NCI-H1048 (cell line): ENCODE measurements at places on chromosomes 1 and 21.

DNA sequence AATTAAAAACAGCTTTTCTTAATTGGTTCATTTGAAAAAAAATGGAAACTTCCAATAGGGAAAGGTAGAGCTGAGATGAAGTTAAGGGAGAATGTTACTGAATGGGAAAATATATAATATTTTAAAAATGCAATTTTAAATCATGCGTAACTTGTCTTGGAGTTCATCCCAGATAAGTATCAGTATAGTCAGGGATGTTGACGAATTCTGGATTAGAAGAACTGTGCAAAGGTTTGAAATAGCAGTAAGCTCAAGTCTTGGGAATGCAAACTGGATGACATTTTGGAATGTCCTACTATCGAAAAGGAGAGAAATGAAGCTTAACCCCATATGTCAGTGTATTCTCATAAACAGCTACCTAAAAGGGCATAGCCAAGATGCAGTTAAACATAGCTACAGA lies 4.0 kb upstream of the ST6GALNAC3 start:
- no peak for DNase-seq

- no peak for DNase-seq
Measured at GRCh38 chr1:94068096-94068998, 52.6 kb downstream of the ABCA4 start.

- no peak for DNase-seq
Measured at GRCh38 chr1:154148807-154149206, 6.1 kb downstream of the NUP210L start.

DNA sequence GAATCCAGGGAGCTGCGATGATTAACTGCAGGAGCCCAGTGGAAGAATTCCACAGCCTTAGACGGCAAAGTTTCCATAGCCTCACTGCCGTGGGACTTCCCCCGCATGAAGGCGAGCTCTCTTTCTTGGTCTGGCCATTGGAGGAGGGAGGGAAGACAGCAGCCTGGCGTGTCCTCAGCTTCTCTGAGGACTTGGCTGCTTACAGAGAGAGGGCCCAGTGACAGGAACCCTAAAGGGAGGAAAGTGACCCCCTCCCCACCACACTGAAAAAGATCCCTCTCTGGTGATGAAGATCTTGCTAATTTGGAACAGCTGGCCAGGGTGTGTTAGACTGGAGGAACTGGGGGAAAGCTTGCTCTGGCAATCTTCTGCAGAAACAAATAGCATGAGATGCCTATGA lies 41.0 kb downstream of the ATP2B4 start:
- DNase-seq = no peak

DNA sequence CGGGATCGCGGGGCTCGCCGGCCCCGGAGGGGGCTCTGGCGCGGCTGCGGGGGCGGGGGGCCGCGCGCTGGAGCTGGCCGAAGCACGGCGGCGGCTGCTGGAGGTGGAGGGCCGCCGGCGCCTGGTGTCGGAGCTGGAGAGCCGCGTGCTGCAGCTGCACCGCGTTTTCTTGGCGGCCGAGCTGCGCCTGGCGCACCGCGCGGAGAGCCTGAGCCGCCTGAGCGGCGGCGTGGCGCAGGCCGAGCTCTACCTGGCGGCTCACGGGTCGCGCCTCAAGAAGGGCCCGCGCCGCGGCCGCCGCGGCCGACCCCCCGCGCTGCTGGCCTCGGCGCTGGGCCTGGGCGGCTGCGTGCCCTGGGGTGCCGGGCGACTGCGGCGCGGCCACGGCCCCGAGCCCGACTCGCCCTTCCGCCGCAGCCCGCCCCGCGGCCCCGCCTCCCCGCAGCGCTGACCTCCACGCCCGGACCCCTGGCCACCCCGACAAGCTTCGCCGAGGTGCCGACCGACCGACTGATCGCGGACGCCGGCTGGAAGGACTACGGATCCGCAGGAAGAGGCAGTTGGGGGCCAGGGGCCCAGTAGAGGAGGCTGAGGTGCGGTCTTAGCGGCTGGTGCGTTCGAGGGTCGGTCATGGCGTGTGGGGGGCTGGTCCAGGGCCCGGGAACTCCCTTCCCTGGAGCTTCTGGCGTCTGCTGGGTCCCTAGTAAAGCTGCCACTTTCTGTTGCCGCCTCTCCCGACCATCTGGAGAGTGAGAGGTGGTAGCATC lies 711 bp downstream of the TRNP1 start:
- no peak for DNase-seq

DNA sequence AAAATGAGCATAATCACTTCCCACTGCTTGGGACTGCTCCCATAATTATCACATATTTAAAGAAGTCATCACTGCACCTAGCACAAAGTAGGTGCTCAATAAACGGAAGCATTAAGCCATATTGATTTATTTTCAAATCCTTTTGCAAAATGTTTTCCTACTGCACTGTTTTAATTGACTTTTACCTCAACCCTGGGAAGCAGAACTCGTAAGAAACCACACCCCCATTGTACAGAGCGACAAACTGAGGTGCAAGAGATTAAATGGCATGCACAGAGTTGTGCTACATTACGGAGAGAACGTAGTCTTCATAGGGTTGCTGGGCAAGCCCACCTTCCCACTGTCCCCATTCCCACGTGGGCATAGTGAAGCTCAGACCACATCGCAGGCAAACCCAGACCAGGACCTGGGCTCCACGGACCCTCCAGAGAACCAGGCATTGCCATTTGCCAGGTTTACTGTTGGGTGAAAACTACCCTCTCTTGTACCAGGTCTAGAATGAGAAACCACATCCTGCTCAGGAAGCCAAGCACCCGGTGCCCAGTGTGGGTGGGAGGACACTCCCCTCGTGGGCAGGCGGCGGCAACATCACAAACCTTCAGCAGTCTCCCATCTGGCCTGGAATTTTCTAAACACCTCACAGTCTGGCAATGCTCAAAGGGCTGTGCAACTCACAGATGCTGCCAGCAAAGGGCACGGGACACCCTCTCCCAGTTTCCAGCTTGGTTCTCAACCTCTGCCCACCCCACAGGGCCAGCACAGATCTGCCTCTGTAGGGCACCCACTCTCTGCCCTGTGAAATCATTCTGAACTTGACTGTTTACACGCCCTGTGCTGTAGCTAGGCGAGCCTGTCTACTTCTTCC lies 8.2 kb downstream of the IFFO2 start:
- no peak for DNase-seq

- DNase-seq = peak; percentile 11
Measured at GRCh38 chr1:203216274-203217138, 13.0 kb downstream of the CHIT1 start.

DNA sequence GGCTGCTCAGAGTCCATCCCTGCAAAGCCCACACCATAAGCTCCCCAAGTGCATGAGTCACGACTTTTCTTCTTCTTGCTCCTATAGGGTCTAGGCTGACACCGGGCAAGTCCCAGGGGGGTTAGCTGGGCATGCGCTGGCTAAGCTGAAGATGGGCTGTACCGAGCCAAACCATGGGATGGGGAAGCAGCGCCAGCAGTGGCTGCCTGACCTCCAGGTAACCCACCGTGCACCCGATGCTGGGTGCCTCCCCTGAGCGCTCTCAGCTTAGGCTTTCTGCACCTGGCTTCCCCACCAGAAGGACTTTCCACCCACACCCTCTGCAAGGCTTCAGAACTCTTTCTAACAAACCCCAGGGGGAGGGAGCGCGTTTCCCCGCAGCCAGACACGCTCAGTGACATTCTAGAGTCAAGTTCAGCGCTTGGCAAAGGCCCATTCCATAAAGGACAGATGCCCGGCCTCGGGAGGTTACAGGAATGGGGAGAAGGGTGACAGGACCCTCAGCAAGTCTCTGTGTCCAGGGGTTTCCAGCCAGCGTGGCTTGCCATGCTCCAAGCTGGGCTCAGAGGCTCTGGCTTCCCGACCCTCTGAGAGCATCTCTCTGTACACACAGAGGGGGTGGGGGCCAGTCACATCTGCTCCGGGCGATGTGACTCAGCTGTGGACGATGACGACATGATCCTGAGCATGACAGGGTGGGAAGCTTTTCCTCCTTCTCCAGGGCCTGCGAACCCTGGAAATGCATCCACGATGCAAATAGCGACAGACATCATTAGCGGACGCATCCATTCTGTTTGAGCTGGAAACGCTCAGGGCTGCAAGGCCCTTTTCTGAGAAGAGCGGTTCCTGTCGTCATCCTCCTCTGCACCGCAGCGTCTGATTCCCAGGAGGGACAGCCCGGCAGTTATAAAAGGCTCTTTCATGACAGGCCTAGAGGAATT lies 107.8 kb downstream of the SIK1 start:
- DNase-seq = no peak

GRCh38 chr1:66396212-66396890 lies 137.6 kb upstream of the SGIP1 start:
- no peak for DNase-seq

DNA sequence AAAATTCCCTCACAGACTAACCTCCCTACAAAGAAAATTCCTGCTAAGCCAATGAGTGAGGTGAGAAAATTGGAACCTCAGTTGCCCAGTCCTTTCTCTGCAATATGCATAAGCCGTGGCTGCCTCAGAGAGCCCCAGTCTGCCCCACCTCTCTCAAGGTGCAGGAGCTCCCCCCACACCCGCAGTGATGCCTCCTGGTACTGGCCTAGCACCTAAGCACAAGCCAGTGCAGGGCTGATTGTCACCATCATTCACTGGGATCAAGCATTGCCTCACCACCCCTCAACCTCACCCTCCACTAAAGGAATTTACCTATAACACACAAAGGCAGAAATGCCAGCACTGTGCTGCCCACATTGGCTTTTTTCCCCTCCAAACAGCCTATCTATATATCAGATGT lies 56.9 kb downstream of the CD34 start:
- DNase-seq = no peak

DNA sequence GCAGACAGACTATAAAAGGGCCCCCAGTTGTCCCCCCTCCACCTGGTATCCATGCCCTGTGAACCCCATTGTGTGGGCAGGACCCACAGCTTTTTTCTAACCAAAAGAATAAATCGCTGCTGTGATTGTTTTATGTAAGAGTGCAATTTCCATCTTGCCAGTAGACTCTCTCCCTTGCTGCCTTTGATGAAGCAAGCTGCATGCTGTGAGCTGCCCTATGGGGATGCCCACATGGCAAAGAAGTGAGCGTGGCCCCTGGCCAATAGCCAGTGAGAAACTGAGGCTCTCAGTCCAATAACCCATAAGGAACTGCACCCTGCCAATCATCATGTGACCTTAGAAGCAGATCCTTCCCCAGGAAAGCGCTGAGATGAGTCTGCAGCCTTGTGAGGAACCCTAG lies 37.8 kb upstream of the FMOD start:
- no peak for DNase-seq

DNA sequence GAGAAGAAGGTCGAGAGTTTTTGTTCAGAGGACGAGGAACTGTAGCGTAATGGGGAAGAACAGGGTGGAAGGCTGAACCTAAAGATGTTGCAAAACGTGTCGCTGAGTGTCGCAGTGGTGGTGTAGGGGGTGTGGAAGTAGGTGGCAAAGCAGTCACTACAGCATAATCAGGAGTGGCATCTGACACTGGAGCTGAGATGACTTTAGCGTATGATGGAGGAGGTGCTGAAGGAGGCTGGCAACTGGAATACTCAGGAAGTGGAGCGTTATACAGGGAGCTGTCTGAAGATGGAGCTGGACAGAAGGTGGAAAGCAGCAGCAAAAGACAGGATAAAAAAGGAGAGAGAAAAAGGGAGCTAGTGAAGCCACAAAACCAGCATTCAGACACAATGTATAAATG lies 89.9 kb upstream of the LBR start:
- DNase-seq = no peak

DNA sequence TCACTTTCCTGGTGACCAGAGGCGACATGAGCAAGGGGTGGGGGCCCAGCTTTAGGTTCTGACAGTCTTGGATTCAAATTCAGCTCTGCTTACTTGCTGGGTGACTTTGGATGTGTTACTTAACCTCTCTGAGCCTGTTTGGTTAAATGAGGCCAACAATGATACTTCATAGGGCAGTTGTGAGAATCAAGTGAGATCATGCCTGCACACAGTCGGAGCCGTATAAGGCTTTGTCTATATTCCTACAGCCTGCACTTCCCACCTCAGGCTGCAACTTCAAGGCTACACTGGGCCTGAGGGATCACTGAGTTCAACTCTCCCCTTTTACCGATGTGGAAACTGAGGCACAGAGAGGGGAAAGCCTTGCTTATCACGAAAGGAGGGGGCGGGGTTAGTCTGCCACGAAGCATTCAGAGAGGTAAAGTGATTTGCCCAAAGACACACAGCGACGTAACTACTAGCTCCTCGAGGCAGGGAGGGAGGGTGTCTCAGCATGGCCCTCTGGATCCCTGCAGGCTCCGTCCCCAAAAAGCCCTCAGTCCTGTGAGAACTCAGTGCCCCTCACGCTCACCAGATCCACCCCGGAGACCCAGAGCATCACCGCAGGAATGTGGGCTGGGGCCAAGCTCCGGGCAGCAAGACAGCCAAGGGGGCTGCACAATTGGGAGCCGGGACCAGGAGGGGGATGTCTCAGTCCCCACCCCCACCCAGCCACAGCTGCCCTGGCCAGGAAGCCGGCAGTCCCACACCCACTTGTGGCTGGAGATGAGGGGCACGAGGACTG lies 25.0 kb downstream of the SDC3 start:
- DNase-seq = no peak

- DNase-seq = no peak
Measured at GRCh38 chr21:41712730-41713129, 54.1 kb downstream of the RIPK4 start.

DNA sequence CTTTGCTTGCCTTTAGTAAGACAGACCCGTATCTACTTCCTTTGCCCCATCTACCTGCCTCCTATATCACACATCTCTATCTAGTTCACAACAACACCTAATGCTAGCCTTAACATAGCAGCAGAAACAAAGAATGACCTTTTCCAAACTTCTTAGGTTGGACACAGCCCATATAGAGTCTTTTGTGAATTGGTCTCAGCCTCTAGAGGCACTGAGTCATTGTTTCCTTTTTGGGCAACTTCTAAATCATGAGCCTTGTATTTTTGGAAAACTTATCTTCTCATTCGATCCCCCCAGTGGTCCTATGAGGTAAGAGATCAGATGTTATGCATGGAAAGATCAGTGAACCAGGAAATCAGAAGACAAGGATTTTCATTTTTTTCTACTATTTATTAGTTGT lies 679.4 kb upstream of the USP24 start:
- DNase-seq = no peak

DNA sequence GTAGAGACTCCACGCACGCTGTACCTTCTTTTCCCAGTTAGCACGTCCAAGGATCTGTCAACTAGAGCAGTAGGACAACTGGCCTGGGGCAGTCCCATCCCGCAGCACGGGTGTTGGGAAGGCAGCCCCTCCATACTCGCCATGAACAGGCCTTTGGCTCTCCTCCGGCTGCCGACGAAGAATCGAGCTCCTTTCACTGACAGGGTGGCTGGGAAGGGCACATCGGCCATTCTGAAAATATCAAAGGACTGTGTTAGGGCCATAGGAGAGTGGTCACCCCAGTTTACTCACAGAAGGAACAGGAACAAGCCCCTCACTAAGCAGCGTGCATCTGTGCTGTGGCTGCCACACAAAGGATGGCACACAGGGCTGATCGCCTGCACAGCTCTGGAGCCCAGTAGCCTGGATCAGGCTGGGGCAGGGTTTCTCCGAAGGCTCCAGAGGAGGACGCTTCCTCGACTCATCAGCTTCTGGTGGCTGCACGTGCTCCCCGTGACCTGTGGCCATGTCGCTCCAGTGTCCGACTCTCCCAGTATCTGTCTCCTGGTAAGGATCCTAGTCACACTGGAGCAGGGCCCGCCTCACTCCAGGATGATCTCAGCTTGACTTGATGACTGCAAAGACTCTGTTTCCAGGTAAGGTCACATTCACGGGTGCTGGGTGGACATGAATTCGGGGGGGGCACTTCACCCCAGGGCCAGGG lies 8.9 kb downstream of the KRTAP10-1 start:
- DNase-seq = no peak
